T-helper 1 cell (primary cell): ENCODE measurements at places on chromosomes 6 and 20.

DNA sequence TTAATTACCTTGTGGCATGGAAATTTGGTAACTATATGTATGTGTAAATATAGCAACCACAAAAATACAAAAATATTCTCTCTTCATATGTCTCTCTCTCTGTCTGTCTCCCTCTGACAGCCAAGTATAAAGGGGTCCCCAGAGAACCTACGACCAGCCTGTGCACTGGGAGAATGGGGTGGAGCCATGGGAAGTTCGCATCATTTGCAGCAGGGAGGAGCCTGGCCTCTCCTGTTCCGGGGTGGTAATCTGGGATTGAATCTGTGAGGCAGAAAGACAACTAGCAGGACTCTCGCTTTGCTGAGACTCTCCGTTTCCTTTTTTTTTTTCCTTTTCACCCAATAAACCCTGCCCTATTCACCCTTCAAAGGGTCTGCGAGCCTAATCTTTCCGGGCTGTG is 1109.1 kb downstream of the HACE1 start:
- no peak for DNase-seq

DNA sequence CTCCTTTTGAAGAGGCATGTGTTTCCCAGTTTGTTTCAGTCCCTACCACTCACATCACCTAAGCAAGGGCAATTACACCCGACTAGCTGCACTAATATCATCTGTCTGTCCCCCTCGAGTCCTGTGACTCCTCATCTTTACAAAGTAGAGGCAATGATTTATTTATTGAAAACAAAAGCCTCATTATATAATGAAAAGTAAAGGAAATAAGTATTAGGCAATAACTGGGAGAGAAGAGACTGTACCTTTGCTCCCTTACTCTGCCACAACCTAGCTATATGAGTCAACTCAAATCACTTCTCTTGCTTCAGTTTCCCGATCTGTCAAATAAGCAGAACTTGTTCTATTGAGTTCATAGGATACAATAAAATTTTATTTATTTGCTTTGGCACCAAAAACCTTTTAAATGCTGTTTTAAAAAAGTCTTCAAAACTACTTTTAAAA is 38.9 kb downstream of the CSNK2A1 start:
- no peak for DNase-seq

DNA sequence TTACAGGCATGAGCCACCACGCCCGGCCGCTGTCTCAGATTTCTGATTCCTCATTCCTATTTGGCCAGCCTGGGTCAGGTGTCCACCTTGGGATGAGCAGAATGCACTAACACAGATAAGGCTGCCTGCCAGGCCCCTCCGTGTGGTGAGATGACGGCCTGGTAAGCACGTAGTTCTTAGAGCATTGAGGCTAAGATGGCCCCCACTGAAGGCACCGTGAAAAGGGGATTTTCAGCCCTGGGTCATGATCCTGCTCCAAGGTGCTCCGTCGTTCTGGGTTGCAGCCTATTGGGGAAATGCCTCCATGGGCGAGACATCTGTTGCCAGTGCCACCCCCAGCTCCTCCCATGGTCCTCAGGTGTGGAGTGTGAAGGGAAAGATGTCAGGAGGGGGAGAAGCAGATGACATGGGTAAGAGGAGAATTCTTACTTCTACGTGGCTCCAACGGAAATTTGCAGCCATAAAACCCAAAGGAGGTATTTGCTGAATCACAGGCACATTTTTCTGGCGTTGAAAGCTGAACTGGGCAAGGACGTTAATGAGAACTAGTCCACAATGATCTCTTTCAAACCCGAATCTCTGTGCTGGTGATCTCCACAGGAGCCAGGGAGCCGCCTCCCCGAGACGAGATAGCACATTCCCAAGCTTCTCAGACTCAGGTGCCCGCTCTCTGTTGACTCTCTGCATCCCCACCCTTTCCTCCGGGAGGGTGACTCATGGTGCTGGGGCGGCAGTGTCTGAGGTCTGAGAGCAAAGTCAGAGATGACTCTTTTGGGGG is 34.0 kb upstream of the BMP6 start:
- no peak for DNase-seq

DNA sequence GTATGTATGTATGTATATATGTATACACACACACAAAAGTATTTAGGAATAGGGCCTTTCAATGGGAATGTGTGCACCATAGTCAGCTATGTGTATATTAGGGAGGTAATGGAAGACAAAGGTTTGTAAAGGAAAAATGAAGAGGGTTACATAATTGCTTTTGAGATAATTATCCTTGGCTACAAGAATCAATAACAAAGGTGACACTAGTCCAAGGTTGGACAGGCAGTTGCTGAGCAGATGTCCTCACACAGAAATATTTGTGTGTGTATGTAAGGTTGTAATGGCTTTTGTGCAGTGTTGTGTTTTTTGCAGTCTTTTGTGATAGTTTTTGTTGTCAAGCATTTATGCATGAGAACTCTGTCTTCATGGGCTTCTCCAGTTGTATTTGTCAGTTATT is 157.9 kb upstream of the MARCKS start:
- DNase-seq = no peak

DNA sequence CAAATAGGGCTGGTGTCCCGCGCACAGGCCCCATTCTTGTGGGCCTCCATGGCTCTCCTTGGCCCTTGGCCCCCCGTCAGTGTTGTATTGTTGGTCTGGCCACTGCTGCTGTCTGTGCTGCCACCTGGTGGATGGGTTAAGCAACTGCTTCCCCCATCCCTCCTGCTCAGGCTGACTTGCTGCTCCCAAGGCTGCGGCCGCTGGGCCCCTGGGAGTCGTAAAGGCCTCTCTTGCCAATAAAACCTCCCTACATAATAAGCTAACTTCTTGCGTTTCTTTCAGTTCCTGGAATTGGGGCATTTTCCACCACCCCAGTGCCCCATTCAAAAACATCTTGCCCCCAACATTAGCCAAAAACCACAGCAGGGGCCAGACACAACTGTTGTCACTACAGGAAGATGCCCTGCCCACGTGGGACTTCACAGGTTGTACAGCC is 27.1 kb downstream of the CD83 start:
- peak; percentile 64 for DNase-seq

DNA sequence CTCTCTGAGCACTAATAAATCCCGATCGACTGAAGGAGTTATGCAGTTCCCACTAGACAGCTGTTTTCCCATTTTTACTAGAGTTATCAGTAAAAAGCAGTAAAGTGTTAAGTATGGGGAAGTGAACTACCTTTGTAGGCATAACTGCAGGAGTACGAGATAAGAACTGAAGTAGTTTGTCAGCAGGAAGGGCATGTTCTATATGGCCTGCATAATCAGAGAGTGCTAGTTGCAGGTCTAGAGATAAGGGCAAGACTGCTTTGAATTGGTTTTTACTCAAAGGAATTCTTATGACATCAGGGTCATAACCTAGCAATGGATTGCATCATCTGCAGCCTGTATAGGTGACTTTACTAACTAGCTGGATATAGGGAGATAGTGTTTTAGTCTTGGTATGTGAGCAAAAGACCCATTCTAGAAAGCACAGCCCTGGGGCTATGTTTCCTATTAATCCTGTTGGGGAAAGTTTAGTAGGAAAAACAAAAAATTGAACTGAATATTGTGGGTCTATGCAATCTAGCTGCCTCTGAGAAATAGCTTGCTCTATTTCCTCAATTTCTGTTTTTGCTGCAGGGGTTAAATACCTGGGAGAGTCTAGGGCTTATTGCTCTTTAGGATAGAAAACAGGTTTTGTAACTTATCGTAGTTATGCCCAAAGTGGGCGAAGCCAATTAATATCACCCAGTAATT is 22.6 kb upstream of the CRISP1 start:
- DNase-seq = no peak

DNA sequence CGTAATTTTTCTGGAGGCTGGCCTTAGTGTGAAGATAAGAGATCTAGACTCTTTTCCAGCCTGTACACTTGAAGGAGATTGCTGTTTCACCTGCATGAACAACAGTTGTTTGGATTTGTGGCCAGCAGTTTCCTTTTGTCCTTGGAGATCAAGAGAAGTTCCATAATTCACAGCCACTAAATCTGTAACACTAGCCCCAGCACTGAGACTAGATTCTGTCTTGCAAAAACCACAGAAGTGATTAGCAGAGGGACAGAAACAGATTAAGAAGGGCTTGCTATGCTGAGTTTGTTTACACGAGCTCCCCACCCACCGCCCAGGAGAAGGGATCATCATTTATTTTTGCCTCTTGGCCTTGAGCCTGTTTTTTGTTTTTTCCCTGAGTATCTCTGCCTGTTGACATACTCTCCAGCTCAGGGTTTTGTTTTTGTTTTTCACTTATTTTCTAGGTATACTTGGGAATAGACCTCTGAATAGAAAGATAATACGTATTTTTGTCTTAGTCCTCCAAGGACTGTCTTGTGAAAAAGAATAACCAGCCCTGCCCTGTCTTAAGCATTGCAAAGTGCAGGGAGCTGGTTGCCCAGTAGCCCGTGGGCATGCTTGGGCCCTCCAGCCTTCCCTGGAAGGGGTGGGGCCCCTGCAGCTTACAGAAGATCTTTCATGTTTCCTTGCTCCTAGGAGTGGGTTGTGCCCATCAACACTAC is 93.1 kb upstream of the SOX4 start:
- no peak for DNase-seq

- DNase-seq = no peak
These were observed 7.6 kb downstream of the RIPOR2 start for GRCh38 chr6:24927985-24928745.

DNA sequence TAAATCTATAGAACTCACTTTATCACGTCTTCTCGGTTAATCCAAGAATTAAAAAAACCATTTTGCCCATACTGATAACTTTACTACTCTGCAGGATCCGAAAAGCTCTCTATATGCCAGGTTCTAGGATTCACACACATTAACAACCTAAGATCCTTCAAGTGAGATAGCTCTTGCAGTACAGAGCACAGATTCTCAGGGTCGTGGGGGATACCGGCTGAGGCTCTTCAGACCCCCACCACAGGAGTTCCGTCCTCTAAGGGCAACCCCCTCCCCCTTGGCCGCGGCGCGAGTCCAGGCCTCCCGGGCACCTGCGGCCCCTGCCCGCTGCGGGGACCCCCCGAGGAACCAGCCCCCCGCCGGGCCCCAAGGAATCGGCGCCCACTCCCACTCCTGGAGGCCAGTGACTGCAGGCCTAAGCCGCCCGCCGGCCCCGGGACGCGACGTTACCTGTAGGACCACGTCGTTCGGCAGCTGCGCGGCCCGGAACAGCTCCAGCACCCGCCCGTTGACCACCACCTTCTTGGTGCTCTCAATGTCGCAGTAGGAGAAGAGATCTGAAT is 892 bp downstream of the REPS1 start:
- no peak for DNase-seq

GRCh38 chr20:36010076-36010475 is 41.7 kb downstream of the CNBD2 start:
- DNase-seq = no peak

DNA sequence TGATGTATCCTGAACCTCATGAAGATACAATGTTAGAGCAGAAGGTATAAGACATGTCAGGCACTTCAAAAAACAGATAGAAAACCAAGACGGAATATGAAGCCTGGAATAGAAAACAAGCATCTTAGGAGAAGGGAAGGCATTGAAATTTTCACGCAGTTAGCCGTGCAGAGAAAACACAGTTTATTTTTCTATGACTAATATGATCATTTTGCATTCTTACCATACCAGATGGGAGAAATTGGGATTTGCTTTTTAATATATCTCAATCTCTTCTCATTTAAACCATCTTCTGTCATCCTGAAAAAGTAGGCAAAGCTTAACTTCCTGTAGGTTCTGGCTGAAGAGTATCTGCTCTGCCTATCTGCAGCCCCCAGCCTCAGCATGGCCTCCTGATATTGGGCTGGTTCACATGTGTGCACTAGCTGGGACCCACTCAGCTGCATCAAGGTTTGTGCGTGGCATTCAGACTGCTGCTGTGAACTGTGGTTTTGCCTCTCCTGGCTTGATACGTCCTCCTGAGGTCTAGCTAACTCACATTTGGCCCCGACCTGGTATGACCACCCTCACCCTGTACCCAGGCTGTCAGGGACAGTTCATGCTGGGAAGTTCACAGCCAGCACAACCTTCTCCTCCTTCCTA is 392.5 kb upstream of the SASH1 start:
- no peak for DNase-seq

- DNase-seq = no peak
These were observed 696.5 kb upstream of the FLRT3 start for GRCh38 chr20:15033891-15034290.

GRCh38 chr20:51043811-51044210 is 20.9 kb upstream of the KCNG1 start:
- DNase-seq = no peak

DNA sequence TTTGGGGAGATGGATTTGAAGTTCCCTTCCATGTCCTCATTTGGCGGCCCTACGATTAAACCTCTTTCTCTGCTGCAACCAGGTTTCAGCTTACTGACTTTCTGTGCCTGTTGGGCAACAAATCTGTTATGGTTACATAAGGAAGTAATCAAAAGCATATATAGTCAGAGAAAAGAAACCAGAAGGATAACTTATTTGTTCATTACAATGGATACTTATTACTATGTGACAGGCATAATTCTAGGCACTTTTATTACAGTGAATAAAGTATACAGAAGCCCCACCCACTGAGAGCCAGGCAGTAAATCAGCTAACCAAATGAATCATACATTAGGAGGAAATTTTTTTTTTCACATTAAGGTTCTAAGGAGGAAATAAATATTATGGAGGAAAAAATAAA is 9.6 kb upstream of the TRIM31 start:
- DNase-seq = no peak

- DNase-seq = no peak
These were observed 57.7 kb upstream of the CD83 start for GRCh38 chr6:14059791-14060436.

GRCh38 chr6:15804164-15805154 is 141.6 kb upstream of the DTNBP1 start:
- DNase-seq = no peak

- DNase-seq = no peak
These were observed 1579.3 kb downstream of the HACE1 start for GRCh38 chr6:103280417-103280816.

- DNase-seq = no peak
These were observed 123.1 kb upstream of the STXBP5 start for GRCh38 chr6:147081076-147081609.

DNA sequence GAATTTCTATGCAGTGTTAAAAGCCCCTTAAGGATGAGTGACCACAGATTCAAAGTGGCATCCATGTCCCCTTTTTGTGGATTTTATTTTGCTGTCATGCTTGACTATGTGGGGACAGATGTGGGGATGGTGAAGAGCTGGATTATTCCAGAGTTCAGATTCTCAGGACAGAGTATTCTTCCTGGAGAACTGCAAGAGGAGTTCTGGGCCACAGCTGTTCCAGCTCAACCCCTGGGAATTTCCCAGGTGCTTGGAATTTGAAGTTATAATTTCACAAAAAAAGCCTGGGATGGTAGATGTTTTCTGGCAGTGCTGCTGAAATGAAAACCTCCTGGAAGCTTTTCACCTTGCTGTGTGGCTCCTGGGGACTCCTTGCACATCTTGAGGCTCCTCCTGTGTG is 671.8 kb upstream of the MARCKS start:
- DNase-seq = no peak
